Kidney epithelial cell (primary cell): ENCODE measurements at places on chromosomes 13 and 19. TPM values are rescaled to one million over a fixed set of nuclear protein-coding genes. Genes with fewer than 3 reads are reported as not detected.

CAPS gene
- total RNA-seq = 2.3 and 3.4 TPM in 2 replicates

RUBCNL gene
- total RNA-seq = 1.8 and 5.5 TPM in 2 replicates

DHX34 gene
- total RNA-seq = 18.1 and 27.1 TPM in 2 replicates

TUBA3C gene
- total RNA-seq = not detected in 2 replicates

FGF22 gene
- not detected in 2 replicates for total RNA-seq

NBEA gene
- total RNA-seq = 5.3 and 6.1 TPM in 2 replicates

DNA sequence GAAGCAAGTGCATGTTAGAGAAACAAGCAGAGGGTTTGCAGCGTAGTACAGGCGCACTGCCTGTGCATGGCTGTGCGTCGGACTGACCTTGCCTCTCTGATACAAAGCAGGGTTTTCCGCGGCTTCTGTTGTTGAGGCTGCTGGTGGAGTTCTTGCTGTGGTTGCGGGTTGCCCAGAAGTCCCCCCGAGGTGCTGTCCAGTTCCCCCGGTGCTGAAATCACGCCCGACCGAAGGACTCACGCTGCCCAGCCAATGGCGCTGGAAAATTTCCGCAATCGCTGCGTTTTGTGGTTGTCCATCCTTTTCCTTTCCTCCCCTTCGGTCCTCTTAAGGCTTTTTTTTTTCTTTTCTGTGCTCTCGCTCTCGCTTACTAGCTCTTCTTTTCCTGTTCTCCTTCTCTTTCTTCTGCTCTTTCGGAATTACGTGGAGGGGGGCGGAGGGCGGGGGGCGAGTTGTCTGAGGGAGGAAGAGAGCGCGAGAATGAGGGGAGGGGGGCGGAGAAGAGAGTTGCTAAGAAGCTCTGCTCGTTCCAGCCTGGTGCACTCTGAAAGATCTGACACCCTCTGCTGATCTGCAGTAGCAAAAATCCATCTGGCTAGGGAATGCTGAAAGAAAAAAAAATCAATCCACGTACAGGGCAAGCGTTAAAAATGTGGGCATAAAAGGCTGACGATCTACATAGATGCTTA, at the start of gene SLITRK1:
TSS of gene SLITRK1 (minus strand) at position 558 of the 689 bp plus-strand sequence. CDS start 967 bp downstream, outside the sequence.
- DNase-seq = peak; percentile 19

DNA sequence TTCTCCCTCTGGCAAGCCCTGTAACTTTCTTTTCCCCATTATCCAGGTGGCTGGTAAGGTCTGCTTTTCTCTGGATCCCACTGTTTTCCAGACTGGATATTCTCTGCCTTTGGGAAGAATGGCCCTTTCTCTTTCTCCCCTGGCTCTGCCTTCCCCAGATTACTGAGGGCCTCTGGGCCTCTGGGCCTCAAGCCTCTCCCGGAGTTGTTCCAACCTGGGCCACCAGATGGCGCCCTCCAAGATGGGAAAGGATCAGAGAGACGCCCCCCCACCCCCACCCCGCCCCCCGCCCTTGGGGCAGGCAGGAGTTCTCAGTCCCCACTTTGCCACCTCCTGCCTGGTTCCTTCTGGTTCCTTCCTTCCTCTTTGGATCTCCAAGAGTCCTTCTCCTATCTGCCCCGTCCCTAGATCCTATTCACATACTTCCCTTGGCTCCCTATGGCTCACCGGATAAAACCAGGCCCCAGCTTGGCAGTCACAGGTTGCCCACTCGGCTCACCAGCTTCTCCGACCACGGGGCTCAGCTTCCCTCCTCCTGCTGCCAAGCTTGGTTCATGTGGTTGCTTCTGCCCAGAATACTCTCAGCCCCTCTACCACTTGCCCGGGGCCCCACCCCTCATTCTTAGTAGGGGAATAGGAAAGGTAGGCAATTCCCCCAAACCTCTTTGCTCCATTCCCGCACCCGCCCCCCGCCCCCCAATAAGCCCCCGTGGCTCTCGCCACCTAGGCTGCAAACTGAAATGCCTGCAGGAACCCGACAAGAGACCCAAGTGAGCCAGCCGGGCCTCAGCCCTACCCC, 13.1 kb downstream of the EPS8L1 start:
- DNase-seq = no peak

DNA sequence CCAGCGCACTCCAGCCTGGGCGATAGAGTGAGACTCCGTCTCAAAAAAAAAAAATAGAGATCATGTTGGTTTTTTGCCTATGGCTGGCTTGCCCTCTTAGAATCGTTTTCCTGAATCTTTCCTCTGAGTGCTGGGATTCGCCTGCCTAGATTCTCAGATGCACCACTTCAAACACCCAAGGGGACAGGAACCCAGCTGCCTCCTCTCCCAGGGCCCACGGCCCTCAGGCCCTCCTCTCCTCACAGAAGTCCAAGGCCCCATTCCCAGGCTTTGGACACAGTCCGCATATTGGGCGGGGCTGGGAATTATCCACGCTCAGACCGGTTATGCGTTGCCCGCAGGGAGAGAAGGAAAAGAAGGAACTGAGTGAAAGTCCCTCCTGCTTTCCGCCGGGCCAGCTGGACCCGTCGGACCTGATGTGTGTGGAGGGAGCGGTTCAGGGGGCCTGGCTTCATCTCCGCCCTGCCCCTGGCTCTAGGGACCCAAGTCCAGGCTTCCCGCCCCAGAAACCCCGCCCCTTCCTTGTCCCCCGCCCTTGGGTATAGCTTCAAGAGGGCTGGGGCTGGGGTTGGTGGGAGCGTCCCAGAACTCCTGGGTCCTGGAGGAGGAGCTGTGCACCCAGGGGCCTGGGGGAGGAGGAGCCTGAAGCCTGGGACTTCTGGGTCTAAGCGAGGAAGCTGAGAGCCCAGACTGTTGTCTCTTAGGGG, 5.8 kb downstream of the PPFIA3 start:
- DNase-seq = no peak

- DNase-seq = no peak
Measured at GRCh38 chr13:77918391-77919245, at the start of gene EDNRB. Gene EDNRB, minus strand, starts transcription at chr13:77918831. Its CDS starts 258 bp downstream, at chr13:77918573.

DNA sequence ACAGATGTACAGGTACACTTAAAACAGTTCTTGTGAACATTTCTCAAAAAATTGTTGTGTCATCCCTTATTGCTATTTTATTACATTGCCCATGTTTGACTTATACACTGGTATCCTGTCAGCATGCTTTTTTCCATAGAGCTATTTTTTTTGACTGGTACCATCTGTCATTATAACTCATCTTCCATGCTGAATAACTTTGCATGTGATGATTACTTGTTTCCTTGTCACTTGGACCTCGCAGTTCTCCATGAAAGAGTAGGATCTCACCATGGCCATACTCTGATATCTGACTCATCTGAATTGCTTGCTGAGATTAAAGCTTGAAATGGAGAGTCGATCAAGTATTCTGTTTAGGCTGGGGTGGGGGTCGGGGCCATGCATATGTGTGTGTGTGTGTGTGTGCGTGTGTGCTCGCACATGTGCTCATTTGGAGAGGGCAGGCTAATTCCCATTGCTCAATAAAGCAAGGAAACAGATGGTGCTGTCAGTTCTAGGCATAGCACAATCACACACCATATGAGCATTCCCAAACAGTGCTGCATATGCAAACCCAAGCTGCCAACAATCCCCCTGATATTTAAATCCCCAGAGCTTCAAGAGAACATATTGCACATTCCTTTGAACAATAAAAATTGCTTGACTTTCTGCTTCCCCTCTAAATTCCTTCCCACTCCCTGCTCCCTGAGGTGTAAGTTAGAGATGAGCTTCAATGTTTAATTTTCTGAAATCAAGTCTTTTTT, 62.9 kb downstream of the NHLRC3 start:
- DNase-seq = no peak
